ENCODE measurements at places on chromosomes 6 and 20. TPM values are rescaled to one million over a fixed set of nuclear protein-coding genes. Genes with fewer than 3 reads are reported as not detected.

The ANGPT4 gene
- total RNA-seq = 0.10 TPM

The SAPCD1 gene
- 3.9 TPM for total RNA-seq

The MATN4 gene
- 0.99 TPM for total RNA-seq

The TMEM74B gene
- 2.5 TPM for total RNA-seq

The PKIB gene
- total RNA-seq = 4.4 TPM

The FAM50B gene
- total RNA-seq = 5.0 TPM

The OR12D2 gene
- total RNA-seq = not detected

The TBC1D32 gene
- total RNA-seq = 37.8 TPM

The BACH2 gene
- 11.9 TPM for total RNA-seq

The METTL24 gene
- 3.6 TPM for total RNA-seq

The ZBTB46 gene
- 8.3 TPM for total RNA-seq

The WFDC5 gene
- total RNA-seq = 5.2 TPM

The SH3BGRL2 gene
- 19.5 TPM for total RNA-seq

The FAM83C gene
- 7.7 TPM for total RNA-seq

The SLC24A3 gene
- 7.1 TPM for total RNA-seq

The OR2H1 gene
- total RNA-seq = not detected

The DNAAF9 gene
- total RNA-seq = 14.7 TPM

The JPH2 gene
- total RNA-seq = 11.3 TPM

The AVP gene
- total RNA-seq = not detected

The DACT2 gene
- 2.6 TPM for total RNA-seq

The ANKRD66 gene
- total RNA-seq = not detected

The RSPO3 gene
- total RNA-seq = 8.6 TPM

The LTA gene
- not detected for total RNA-seq

The LY86 gene
- 3.7 TPM for total RNA-seq

The TMEM200A gene
- total RNA-seq = 9.3 TPM

The BHLHE23 gene
- not detected for total RNA-seq

The NKX2-4 gene
- total RNA-seq = not detected

The NKAPL gene
- total RNA-seq = 0.79 TPM

The ACSS1 gene
- total RNA-seq = 19.7 TPM

The GNAS-AS1 gene
- total RNA-seq = 1.3 TPM

The PNRC1 gene
- total RNA-seq = 173 TPM
